ENCODE measurements at places on chromosomes 6 and 20.
A peak's percentile ranks its signal among the peaks of the same experiment; 100 is the strongest.

DNA sequence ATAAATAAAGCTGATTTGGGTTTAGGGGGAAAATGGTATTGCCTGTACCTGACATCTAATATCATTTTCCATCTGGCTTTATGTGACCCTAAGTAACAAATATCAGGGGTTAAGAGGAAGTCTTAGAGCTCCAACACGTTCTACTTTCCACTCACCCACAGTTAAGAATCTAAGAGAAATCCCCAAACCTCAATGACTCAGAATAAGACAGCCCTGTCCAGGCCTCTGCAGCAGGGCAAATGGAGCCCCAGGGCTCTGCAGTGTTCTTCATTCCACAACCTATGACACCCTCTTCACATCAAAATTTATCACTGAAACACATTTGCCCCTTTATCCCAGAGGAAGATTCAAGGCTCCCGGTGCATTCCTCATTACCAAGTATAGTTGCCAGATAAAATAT lies 20.3 kb upstream of the TENT5A start:
- DNase-seq: no peak

DNA sequence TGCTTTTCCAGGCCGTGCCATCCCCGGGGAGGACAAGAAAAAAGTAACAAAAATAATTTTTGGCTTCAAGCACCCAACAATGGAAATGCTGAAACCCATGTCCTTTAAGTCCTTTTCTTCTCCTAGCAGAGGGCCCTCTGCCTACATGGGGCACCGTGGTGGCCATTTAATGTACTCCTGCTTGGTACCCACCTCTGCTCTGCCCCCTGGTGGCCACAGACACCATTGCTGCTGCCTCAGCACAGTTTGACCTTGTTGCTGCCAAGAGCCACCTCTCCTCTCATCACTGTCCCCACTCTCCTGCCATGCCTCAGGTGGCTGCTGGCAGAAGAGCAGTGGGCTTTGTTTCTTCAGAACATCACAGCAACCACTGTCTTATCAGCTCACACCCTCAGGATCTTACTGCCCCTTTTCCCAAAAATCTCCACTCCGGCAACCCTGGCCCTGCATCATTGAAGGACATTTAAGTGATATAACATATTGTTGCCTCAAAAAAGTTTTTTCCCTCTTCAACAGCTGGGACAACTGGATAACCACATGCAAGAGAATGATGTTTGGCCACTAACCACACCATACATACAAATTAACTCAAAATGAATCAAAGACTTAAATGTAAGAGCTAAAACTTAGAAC lies 12.9 kb upstream of the ARMC2 start:
- peak; percentile 83 for DNase-seq

DNA sequence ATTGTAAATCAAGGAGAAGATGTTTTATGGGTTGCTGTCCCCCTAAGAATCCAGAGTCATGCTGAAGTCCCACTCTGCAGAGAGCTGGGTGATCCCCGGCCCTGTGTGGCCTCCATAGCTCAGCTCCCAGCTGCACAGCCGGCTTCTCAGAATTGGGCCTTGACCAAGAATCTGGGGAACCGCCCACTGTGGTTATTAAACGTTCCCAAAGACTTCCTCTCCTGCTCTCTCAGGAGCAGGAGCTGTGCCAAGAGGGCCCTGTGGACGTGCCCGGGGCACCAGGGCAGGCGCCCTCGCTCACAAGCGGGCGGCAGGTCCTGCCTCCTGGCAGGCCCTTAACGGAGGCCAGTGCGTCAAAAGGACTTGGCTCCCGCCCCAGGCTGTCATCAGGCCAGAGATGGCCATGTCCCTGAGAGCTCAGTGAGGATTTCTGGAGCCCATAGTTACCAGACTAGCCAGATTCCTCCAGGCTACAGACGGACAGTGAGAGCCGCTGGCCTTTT lies 30.4 kb downstream of the ZC3H12D start:
- no peak for DNase-seq

DNA sequence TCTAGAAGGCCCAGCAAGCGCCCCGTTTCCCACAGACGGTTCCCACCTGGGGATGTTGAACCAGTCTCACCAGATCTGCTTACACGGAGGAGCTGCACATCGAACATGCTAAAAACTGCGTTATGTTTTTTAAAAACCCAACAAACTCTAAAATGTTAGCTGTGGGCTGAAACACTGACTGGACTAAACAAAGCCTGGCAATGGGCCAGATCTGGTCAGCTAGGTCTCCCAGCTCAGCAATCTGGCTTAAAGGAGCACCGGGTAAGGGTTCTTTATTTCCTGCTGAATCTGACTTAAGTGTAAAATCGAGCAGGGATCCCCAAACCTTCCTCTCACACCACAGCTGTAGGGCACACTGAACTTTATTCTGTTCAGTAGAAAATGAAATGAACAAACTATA lies 156.9 kb downstream of the FOXC1 start:
- no peak for DNase-seq

DNA sequence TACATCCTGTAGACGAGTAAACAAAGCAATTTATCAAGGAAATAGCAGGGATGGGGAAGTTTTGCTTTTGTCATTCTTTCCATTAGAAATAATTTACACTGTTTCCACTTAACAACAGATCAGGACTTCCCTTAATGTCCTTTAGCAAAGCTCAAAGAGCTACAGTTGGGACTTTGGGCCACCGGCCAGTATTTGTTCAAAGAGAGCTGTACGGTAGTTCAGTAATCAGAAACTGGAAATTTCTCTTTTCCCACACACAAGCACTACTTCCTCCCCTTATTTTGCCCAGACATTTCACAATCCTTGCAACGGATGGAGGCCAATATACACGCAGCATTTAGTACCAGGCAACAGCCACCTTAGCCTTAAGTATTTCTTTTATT lies 12.1 kb upstream of the HINT3 start:
- no peak for DNase-seq

DNA sequence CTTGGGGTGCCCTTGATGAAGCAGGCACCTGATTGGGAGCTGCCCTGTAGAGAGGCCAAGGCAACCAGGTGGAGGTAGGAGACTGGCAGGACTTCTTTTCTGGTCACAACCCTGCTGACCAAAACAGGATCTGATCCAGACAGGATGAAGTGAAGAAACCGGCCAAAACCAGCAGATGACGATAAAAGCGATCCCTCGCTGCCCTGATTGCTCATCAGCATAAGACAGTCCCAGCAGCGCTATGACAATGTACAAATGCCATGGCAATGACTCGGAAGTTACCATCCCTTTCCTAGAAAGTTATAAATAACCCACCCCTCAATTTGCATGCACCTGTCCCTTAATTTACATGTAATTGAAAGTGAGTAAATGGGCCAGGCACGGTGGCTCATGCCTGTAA lies 88.4 kb upstream of the PDE10A start:
- no peak for DNase-seq

- peak; percentile 23 for DNase-seq
Measured at GRCh38 chr6:170291271-170292110, 613 bp upstream of the DLL1 start.

GRCh38 chr20:8854571-8854970 lies 214.3 kb upstream of the PLCB4 start:
- no peak for DNase-seq

DNA sequence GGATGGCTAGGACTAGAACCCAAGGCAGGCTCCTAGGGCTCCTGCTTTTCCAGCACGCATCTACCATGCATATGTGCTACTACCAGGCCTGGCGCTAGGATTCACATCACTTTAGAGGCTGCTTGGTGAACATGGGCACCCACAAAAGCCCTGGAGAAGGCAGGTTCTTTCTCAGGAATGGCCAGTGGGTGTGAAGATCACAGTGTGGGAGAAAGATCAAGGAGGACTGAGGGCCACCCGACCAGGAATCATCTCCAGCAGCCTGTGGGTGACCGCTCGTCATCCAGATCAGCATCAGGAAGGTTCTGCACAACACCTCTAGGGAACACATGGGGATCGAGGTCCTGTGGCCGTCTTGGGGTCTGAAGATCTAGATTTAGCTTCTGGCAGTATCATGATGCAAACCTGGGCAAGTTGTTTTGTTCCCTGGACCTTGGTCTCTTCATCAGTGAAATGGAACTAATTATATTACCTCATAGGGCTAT lies 27.3 kb downstream of the SRSF3 start:
- no peak for DNase-seq

- DNase-seq: peak; percentile 20
Measured at GRCh38 chr20:43942667-43943285, 28.1 kb downstream of the TOX2 start.

- no peak for DNase-seq
Measured at GRCh38 chr20:25237610-25238318, 10.1 kb upstream of the PYGB start.

- DNase-seq: no peak
Measured at GRCh38 chr20:36613974-36614373, 8.4 kb downstream of the RAB5IF start.

GRCh38 chr20:32516583-32517517 lies 68.3 kb downstream of the NOL4L start:
- DNase-seq: no peak

DNA sequence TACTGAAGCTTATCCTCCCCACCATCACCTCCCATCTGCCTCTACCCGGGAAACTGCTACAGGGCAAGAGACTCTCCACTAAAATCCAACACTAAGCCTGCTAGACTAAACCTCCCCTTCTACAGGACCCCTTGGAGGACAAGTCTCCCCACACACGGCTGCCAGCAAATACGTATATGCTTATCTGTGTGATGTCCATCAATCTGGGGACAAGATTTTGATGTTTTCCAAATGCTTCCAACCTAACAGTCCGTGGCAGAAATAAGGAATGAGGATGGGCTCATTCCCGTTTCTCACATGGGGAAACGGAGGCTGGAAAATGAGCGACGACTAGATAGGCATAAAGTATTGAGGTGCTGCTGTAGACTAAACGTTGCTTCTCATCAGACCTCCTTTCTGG lies 1.8 kb downstream of the KCNK5 start:
- DNase-seq: no peak

DNA sequence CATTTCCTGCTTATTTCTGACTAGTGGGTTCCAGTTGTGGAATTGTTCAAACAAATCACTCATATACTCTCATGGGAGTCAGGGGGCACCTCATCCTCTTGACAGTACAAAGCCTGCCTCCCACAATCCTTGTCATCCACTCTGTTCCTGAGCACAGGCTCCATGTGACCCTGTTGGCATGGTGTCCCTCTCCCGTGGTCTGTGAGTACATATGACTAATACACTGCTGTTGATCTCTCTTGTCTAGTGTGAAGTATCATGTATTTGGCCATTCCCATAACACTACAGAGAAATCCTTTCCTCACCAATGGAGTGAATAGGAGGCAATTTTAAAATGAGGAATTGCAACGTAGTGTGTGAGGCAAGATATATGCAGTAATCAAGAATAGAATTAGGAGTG lies 185.3 kb downstream of the OGFRL1 start:
- no peak for DNase-seq

DNA sequence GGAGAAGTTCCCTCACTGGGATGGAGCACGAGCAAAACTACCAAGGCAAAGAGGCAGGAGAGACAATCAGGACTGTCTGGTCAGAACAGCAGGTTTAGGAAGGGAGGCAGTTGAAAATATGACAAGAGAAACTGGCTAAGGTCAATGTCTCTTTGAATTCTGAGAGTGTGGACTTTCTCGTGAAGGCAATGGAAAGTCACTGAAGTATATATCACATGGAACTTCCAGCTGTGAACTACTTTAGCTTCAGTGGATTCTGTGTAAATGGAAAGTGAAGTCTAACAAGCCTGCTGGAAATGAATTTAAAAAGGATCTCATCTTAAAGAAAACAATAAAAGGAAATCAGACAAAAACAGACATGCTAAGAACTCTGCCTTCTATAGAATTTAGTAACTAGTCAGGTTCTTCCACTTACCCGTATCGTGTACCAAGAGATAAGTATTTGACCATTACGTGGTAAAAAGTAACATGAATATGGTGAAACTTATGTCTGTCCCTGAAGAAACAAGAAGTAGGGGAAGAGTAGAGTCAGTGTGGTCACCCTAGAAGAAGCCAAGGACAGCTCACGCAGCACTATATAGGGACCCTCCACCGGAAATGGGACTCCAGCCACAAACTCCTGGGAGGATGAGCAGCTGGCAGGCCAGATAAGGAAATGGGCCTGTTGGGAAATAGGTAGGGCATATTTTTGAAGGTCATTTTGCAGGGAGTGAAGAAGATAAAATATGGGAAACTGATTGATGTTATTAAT lies 123.4 kb downstream of the MAP7 start:
- DNase-seq: no peak

DNA sequence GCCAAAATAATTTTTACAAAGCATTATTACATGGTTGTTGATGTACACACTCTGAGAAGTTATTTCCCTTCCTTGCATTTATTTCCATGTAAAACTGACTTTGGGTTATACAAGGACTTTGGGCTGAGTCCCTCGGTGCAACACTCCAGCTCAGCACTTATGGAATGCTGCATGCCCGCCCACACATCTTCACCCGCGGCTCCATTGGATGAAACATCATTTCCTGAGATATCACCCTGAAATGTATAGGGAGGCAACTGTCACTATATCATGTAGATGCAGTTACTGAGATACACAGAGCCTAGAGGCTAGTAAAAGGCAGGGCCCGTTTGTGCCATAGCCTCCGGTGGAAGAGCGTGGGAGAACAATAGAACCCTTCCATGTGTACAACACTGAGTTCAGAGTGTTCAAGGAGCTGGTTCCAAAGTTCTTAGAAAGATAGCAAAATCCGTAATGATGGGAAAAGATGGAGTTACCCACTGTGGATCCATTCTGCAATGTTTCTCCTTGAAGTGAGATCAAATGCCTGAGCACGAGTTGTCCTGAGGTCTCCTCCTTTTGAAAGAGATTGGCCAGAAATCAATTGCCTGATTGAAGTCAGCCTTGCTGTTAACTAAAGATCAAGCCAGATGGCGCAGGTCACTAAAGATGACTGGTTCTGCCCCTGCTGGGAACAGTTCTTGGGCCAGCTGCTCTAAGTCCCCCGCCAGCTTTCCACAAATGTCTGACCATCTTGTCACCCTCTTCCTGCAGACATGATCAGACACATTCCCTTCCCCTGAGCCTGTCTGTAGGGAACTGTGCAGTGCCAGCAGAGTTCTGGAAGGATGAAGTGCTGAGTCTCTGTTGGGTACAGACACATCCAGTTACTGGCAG lies 100.9 kb upstream of the IYD start:
- no peak for DNase-seq

GRCh38 chr6:88490195-88490907 lies 324.2 kb upstream of the CNR1 start:
- no peak for DNase-seq

DNA sequence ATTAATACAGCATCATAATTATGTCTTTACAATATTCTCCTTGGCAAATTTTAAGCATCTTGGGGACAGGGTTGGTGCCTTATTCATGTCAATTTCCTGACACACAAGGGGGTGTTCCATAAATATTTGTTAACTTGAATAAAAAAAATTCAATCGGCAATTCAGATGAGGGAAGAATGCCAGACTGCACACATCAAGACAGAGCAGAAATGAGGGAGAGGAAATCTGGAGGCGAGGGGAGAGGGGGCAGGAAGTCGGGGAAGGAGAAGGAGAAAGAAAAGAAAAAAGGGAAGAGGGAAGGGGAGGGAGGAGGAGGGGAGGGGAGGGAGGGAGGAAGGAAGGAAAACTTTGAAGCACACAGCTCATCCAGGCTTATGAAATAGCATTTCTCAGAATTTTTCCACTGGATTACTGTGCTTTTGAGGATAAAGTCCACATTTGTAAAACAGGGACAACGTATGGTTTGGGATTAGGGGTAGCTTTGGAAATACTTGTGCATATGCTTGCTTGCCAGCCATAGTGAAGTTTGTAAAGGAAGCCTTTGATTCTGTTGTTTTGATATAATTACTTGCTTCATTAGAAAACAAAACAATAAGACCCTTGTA lies 362.1 kb downstream of the SAMD5 start:
- DNase-seq: no peak
